ENCODE measurements at places on chromosomes 5 and 9.

DNA sequence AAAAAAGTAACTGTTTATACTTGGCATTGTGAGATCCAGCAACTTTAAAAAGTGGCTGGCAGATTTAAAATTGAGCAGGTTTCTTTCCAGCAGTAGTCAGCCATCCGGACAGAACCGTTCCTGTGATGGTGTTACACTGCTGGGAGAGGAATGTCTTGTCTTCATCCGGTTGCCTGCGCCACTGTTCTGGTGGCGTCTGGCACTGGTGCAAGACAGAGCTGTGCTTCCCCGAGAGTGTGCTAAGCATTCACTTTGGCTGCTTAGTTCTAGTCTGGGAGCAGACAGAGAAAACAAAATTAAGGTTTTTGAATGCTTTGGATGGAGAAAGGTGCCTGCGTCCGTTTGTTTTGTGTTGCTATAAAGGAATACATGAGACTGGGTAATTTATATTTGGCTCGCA lies 35.5 kb upstream of the CREBRF start:
- no peak overlapping the region for H3K27ac ChIP-seq
- H3K27me3 ChIP-seq, result no peaks in the 10 kb centered on the region
- DNase-seq, result no peak
- peaks cover 3% of the 10 kb centered on the region for H3K4me1 ChIP-seq
- peaks cover 14% of the 10 kb centered on the region for H3K36me3 ChIP-seq
- no peak overlapping the region for H3K4me3 ChIP-seq

DNA sequence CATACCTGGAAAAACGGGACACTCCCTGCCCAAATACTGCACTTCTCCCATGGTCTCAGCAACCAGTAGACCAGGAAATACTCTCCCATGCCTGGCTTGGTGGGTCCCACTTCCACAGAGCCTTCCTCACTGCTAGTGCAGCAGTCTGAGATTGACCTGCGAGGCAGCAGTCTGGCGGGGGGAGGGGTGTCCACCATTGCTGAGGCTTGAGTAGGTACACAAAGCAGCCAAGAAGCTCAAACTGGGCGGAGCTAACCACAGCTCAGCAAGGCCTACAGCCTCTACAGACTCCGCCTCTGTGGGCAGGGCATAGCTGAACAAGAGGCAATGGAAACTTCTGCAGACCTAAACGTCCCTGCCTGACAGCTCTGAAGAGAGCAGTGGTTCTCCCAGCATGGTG lies 191.5 kb upstream of the FTMT start:
- no peak for DNase-seq
- H3K27ac ChIP-seq, result no peak overlapping the region
- no peak overlapping the region for H3K4me3 ChIP-seq
- no peaks in the 10 kb centered on the region for H3K36me3 ChIP-seq
- no peaks in the 10 kb centered on the region for H3K4me1 ChIP-seq

- H3K4me3 ChIP-seq, result no peak overlapping the region
- DNase-seq, result no peak
- H3K36me3 ChIP-seq, result no peaks in the 10 kb centered on the region
- H3K27ac ChIP-seq, result no peak overlapping the region
- H3K27me3 ChIP-seq, result no peaks in the 10 kb centered on the region
- H3K4me1 ChIP-seq, result no peaks in the 10 kb centered on the region
Observed at GRCh38 chr5:38695021-38695958, 138.8 kb upstream of the LIFR start.

- peaks cover 23% of the 10 kb centered on the region for H3K36me3 ChIP-seq
- no peak for DNase-seq
- H3K4me3 ChIP-seq, result no peak overlapping the region
- H3K27me3 ChIP-seq, result no peaks in the 10 kb centered on the region
Observed at GRCh38 chr9:113158446-113158845, 7.6 kb downstream of the SLC31A2 start.

GRCh38 chr5:1874348-1874747 lies 8.4 kb downstream of the IRX4 start:
- no peak for DNase-seq
- H3K27me3 ChIP-seq, result peaks cover 23% of the 10 kb centered on the region
- H3K36me3 ChIP-seq, result no peaks in the 10 kb centered on the region
- H3K4me1 ChIP-seq, result no peaks in the 10 kb centered on the region
- no peak overlapping the region for H3K27ac ChIP-seq

DNA sequence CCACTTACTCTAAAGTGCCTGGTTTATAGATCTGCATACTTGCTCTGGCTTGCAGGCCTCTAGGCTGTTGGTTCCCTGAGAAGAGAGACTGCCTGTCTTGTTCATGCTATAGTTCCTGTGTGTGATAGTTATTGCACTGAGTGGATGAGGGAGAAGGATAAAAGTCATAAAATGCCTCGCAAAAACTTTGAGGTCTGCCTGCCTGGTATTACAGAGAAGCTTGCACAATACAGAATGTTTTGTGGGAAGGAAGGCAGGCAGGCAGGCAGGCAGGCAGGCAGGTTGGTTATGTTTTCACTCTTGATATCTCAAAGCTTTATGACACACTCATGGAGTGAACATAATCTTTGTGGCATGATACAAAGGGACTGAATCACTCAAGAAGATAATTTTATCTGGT lies 287.1 kb downstream of the SLIT3 start:
- no peaks in the 10 kb centered on the region for H3K27me3 ChIP-seq
- H3K36me3 ChIP-seq, result no peaks in the 10 kb centered on the region
- no peak overlapping the region for H3K27ac ChIP-seq
- H3K4me3 ChIP-seq, result no peak overlapping the region

DNA sequence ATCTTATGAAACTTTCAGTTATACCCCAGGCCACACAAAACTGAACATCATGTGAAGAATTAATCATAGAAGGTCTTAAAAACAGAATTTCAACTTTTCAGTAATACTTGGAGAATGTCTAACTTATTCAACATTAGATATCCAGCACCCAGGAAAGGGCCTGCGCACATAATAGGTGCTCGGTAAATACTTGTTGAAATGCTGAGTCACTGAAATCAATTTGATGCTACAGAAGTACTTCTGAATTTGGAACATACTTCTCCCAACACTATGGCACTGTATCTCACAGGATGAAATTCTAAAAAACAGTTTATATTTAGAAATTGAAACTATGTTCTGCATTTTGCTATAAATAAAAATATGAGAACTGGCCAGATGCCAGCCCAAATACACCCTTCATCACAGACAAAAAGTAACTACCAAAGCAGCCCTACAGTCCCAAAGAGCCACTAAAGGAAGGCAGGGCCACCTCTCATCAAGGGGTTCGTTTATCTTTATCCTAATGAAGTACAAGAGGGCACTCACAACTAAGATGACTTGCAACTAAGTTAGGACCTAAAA lies 26.5 kb downstream of the MRPS27 start:
- H3K4me1 ChIP-seq, result no peaks in the 10 kb centered on the region
- H3K4me3 ChIP-seq, result no peak overlapping the region
- H3K27ac ChIP-seq, result no peak overlapping the region
- peaks cover 31% of the 10 kb centered on the region for H3K36me3 ChIP-seq

DNA sequence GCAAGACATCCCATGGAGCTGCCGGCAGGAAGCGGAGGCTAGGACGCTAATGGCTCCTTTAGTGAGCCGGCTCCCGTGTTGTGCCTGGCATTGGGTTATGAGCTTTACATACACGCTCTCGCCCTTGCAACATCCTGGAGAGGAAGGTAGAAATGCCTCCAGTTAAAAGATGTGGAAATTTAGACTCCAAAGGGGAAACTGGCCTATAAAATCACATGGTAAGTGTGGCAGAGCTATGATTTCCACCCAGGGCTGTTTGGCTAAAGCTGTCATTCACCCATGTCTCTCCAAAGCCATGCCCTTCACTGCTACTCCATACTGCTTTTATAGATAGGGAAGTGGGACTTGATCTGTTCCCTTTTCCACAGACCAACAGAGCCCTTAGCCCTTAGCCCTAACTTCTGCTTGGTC lies 5.2 kb downstream of the GM2A start:
- DNase-seq, result no peak
- peaks cover 38% of the 10 kb centered on the region for H3K4me1 ChIP-seq
- H3K27me3 ChIP-seq, result no peaks in the 10 kb centered on the region
- peak overlapping the region; percentile 40 for H3K27ac ChIP-seq
- H3K4me3 ChIP-seq, result no peak overlapping the region

DNA sequence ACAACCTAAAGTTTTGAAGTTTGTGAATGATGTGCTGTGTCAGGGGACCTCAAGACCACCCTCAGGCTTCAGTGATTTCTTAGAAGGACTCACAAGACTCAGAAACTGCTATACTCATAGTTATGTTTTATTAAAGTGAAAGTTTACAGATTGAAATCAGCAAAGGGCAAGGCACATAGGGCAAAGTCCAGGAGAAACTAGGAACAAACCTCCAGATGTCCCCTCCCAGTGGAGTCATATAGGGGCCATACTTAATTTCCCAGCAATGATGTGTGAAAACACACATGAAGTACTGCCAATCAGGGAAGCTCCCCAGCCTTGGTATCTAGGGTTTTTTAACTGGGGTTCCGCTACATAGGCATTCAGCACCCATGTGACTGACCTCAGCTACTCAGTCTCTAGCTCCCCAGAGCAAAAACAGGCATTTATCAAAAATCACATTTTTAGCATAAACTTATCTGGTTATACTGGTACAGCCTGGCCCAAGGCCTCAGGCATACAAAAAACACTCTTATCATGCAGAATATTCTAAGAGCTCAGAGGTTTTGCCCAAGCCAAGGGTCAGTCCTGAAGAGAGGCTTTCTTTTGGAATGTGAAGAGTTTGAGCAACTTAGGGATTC lies 74.7 kb upstream of the ANKRD55 start:
- no peak overlapping the region for H3K27ac ChIP-seq
- H3K4me3 ChIP-seq, result no peak overlapping the region
- no peak for DNase-seq
- no peaks in the 10 kb centered on the region for H3K4me1 ChIP-seq

DNA sequence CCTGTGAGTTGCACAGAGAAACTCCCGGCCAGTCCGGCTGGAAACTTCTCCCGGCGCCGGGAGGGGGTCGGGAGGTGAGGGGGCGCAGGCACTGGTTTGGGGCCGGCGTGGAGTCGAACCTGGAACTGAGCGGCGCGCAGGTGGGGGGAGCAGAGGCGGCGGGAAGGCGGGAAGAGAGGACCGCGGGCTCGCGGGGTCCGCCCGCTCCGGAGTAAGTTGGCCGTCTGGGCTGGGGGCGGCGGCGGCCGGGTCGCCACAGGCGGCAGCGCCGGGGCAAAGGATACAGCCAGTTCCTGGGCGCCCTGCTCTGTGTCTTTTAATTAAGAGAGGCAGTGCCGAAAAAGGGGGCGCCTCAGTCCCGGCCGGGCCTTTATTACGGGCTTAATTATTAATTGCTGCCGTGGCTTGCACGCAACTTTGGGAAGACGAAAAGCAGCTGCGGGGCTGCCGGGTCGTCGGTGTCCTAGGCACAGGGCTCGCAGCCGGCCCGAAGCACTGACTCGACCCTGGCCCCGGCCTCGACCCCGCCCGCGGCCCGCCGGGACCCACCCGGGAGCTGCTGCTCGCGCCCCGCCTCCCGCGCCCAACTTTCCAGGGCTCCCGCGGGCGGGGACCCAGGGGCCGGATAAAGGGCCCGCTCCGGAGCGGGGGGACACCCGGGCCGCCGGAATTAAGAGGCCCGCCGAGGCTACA lies 1.1 kb downstream of the NTNG2 start:
- H3K36me3 ChIP-seq, result no peaks in the 10 kb centered on the region
- H3K4me3 ChIP-seq, result peak overlapping the region; percentile 76
- peaks cover 27% of the 10 kb centered on the region for H3K4me1 ChIP-seq

Data from natural killer cell (primary cell).